ENCODE measurements at places on chromosomes 4 and X. TPM values are rescaled to one million over a fixed set of nuclear protein-coding genes. Genes with fewer than 3 reads are reported as not detected.

Gene STPG2
- 0.14 TPM for total RNA-seq

- DNase-seq = no peak
Measured at GRCh38 chrX:113802837-113803236, 781.0 kb upstream of the HTR2C start.

GRCh38 chr4:15690020-15690809, 8.6 kb downstream of the FAM200B start:
- DNase-seq = peak; percentile 94

Gene USP26
- total RNA-seq = not detected

Gene CENPVL1
- not detected for total RNA-seq

DNA sequence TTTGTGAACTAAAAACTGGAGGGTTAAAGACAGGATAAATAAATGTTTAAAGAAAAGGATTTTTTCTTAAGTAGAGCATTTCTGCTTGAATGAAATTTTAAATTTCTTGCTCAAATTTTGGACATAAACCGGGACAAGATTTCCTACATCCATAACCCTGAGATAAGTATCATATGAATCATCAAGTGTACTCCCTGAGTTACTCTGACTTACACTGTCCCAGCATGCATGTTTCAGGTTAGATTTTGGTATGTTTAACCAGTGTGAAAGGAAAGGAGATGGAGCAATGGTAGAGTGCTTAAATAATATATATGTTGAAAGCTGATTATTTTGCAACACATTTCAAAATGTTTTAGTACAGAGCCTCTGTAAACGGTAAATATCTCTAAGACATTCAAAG, 175.2 kb downstream of the ADGRL3 start:
- DNase-seq = no peak

Gene MAP9
- 0.04 TPM for total RNA-seq

Gene BST1
- total RNA-seq = 23.8 TPM

DNA sequence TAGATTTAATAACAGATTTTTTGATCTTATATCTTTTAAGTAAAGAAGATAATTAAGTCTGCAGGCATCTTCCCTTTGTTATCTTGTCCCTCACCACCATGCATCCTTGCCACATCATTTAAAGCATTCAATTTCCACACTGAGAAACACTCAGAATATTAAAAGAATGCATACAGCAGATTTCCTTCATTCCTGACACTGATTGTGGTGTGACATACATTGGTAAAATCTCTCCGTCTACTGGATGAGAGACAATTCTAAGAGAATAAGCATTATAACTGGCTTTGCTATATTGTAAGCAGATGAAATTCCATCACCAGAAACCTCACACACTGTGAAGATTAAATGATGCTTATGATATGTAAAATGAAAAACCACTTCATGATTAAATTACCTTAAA, 97.4 kb upstream of the TRPC5OS start:
- no peak for DNase-seq

GRCh38 chr4:94695384-94695783, 62.4 kb upstream of the BMPR1B start:
- DNase-seq = no peak

All from pulmonary artery endothelial cell (primary cell).